NCI-H748 treated with DMSO at 0.1 percent for 48 hours (cell line): ENCODE measurements at places on chromosomes 5 and 9.

DNA sequence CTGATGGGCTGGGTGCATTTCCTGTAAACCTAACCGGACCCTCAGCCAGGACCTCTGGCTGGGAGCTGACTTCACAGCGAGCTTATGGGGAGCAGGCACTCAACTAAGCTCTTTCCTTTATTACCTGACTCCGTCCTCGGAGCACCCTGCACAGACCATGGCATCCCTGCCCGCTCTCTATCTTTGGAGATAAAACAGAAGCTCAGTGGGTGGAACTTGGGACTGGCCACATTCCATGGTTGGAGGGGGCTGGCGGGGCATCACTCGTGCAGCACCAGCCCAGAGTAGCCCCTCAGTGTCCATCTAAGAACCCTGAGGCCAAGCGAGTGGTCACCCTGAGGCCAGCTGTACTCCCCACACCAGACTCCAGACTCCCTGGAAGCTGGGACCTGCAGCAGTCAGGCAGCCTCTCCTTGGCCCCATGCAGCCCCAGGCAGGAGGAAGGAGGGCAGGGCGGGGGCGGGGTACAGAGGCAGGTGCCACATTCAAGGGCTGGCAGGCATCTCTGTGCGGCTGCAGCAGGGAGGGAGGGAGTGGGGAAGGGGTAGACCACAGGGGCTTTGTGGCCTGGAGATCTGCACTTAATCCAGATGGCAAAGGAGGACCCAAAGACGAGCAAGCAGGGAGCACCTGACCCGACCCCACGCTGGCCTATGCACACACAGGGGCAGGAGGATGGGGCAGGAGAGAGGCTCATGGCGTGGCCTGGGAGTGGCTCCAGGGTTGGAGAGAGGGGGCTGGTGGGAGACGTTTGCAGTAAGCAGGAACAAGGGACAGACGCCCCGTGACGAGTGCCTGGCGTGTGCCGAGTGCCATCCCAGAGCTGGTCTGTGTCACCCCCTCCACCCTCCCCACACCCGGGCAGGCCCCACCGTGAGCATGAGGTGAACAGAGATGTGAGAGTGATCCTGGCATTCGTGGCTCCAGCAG lies 26.1 kb downstream of the GLT6D1 start:
- no peak for DNase-seq

- no peak for DNase-seq
These were observed 125.9 kb downstream of the LHFPL2 start for GRCh38 chr5:78522476-78523260.

DNA sequence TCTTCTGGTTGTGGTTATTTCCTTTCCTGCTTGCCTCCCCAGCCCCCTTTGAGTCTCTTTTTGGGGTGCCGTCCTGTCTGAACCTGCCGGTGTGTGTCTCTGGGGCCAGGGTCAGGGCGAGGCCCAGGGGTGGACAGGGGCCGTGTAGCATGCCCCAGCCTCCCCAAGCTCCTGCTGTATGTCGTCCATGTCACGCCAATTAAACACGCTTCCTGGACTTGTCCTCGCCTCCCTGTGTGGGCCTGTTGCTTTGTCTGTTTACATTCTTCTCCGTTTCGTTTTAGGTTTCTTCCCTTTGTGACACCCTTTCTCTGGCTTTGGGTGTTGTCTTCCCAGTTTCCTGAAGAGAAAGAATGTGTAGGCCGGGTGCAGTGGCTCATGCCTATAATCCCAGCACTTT lies 28.5 kb upstream of the HMCN2 start:
- DNase-seq = no peak

DNA sequence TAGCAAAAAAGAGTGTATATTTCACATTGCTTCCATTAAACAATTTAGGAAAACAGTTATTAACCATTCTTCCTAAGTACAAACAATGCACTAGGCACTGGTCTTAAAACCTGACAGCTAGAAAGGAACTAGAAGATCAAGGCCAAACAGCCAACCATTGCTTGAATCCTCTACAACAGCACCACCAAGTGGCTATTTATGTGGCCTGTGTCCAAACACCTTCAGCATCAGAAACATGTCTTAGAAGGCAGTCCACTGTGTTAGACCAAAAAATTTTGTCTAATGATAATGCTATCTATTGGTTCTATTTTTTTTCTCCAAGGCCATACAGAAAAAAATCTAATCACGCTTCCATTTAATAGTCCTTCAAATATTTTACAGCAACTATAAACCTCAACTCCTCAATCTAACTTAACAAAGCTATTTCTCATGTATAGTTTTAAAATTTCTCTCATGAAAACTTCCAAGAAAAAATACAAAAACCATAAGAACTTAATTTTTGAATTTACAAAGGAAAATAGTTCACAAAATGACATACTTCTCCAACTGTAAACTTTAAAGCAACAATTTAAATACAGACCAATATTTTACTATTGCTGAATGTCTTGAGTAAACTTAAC lies 36.1 kb downstream of the CAAP1 start:
- DNase-seq = peak; percentile 59

- no peak for DNase-seq
These were observed 50.2 kb upstream of the DNAH5 start for GRCh38 chr5:13994621-13995253.

GRCh38 chr5:79508354-79508753 lies 5.6 kb downstream of the HOMER1 start:
- no peak for DNase-seq

GRCh38 chr5:32312197-32312594 lies 543 bp downstream of the MTMR12 start:
- DNase-seq = peak; percentile 80

GRCh38 chr5:38925154-38925925 lies 79.5 kb downstream of the OSMR start:
- DNase-seq = no peak

- no peak for DNase-seq
These were observed 5.1 kb upstream of the SEPTIN8 start for GRCh38 chr5:132782101-132782500.

- DNase-seq = no peak
These were observed 62.4 kb downstream of the RAI14 start for GRCh38 chr5:34718516-34718915.

DNA sequence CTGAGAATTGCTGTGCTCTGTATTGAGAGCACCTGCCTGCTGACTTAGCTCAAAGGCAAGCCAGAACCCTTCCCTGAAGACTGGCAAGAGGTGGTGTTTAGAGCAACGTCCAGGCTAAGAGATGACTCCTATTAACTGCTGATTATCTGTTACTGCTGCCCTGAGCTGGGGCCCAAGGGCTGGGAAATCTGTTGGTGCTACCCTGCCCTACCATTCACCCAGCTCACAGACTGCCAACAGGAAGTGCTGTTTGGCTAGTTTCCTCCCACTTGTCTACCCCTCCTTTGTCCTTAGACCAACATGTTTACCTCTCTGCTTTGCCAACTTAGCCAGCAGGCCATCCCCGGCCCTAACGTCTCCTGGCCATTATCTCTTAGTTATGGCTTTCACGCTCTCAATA lies 6.9 kb downstream of the RAB24 start:
- no peak for DNase-seq

GRCh38 chr9:38652486-38652885 lies 32.1 kb upstream of the ANKRD18A start:
- DNase-seq = no peak

DNA sequence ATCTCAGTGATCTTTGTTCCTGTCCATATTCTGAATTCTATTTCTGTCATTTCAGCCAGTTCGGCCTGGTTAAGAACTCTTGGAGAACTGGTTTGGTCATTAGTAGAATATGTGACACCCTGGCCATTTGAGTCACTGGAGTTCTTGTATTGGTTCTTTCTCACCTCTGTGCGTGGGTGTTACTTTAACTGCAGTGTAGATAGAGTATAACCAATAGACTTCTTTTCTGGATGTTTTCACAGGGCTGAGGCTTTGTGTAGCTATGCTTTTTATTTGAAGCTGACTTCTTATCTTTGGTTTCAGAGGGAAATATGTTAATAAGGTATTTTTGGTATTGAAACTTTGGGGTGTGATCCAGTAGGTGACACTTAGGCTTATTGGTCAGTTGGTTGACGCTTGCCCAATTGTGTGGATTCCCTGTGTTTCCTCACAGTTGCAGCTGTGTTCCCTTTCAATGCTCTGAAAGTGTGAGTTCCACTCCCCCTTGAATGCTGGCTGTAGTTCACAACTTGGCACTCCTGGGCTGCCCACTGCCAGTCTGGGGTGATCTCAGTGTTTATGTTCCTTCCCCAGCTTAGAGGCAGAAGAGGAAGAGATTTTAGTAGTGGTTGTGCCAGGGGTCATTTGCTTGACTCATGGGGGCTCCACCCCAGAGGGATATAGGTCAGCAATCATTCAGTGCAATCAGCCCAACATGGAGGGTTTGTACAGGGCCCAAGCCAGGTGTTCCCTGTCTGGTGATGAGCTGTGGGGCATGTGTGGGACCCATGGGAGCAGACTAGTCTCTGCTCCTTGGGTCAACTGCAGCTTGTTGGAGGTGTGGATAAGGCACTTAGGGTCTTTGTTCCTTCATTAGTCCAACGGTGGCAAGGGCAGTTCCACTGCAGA lies 34.9 kb upstream of the TEK start:
- no peak for DNase-seq

DNA sequence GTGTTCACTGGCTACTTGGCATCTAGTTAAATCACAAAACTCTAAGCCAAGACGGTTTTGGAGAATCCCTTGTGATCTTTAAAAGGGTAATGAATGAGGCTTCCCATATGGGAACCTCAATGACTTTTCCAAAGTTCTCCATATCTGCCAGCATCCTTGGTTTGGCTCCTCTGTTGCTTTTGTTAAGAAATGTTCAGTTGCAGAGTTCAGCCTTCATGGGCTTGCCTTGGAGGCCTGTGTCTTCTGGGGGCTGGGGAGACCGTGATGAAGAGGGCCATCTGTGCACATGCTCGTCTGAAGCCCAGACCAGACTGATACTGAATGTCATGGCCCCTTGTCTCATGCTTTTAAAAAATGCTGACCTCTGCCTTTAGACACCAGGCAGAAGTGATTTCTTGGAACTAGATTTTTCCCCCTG lies 84.3 kb downstream of the RAI14 start:
- DNase-seq = no peak

DNA sequence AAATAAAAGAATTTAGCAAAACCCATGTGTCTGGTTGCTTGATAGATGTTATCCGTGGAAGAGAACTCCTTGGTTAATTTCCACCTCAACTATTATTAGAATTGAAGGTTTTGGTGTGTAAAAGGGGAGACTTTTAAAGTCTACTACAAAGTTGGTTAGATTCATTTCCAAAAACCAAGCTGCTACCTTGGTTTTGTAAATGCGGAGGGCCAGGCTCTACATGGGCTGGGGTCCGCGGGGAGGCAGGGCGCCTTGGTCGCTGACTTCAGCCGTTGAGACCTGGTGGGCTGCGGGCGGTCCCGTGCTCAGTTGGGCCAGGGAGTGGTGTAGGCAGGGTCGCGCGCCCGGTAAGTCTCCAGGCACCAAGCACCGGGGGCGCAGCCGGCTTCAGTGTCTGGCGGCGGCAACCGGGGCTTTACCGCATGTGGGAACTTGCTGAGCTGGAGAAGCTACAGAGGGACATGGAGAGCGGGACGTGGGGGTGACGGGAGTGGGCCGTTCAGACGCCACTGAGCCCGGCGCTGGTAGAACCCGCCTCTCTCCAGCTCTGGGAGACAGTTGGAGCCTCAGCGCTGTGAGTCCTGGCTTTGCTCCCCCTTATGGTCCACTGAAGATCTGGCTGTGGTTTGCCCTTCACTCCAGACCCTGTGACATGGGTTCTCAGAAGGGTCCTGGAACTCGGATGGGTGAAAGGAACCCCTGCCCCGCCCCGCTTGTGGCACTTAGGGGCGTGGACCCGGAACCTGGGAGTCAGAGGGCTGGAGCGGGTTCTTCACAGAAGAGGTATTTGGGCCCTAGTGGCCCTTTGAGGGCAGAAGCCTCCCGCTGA lies 11.8 kb downstream of the NR2F1 start:
- DNase-seq = no peak

DNA sequence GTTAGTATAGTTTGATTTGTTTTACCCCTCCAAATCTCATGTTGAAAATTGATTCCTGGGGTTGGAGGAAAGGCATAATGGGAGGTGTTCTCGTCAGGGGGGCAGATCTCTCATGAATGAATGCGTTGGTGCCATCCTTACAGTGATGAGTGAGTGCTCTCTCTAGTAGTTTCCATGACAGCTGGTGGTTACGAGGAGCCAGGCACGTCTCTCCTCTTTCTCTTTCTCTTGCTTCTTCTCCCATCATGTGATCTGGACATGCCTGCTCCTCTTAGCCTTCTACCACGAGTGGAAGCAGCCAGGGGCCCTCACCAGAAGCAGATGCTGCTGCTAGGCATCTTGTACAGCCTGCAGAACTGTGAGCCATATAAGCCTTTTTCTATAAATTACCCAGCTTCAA lies 454.1 kb downstream of the EFNA5 start:
- peak; percentile 20 for DNase-seq

- DNase-seq = peak; percentile 62
These were observed 326.5 kb downstream of the ZSWIM6 start for GRCh38 chr5:61658592-61659008.

GRCh38 chr5:96986450-96986849 lies 50.6 kb downstream of the LNPEP start:
- no peak for DNase-seq

DNA sequence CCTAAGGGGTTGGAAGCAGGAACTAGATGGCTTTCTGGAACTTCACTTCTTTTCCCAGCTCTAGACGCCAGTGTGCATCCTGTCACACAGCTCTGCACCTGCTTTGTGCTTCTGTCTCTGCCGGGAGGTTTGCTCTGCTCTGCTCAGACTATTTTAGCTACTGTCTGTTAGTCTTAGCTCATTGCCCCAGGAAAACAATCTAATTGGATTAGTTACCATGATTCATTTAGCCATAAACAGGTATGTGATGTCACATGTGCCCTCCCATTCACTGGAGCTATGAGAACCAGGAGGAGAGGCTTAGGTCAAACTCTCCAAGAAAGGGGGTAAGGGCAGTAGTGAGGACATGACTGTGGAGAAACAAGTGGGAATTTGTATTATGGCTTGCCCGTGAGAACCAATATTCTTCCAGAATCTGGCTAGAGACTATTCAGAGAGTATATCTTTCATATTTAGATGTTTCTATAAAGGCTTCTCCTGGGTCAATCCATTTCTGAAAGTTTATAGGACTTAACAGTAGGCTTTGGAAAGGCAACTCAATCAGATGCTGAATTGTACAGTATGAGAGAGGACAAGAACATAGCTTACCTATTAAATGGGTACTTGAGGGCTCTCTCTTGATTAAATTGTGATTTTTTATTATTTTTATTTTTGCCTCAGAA lies 22.4 kb upstream of the NREP start:
- DNase-seq = no peak

- DNase-seq = no peak
These were observed 138.0 kb downstream of the NUDT12 start for GRCh38 chr5:103424453-103425205.

DNA sequence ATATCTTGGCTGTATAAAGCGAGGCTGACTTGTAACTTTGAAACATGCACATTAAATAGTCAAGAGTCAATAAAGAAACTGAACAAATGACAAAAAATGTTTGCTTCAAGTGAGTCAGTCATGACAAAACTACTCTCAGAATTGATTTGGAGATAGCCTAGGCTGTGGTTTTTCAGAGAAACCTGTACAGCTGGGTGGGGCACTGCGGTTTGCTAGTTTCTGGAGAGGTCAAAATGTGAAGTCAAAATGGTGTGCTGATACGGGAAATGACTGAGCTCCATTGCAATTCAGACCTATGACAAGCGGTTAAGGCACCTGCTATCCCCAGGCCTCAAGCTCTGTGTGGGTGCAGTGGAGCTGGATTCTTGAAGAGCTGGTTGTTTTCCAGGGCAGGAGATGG lies 10.3 kb upstream of the CD180 start:
- no peak for DNase-seq
